CD4-positive, alpha-beta T cell (primary cell): ENCODE measurements at places on chromosomes 3 and 15.

DNA sequence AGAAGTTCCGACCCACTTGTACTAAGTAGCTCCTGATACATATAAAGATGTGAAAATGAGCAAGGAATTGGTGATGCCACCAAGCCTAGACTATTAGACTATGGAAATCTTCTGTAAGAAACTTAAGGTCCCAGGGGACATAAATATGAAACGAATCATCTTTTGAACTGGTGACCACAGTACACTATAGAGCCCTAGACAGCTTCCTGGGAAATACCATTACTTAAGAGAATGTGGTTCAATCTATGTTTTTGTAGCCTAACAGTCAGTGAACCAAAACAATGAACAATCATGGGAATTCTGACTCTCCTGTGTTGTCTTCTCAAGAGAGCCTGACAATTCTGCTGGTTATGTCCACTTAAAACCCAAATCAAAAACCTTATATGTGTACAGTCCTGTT, 191.6 kb downstream of the GREM1 start:
- DNase-seq = no peak

DNA sequence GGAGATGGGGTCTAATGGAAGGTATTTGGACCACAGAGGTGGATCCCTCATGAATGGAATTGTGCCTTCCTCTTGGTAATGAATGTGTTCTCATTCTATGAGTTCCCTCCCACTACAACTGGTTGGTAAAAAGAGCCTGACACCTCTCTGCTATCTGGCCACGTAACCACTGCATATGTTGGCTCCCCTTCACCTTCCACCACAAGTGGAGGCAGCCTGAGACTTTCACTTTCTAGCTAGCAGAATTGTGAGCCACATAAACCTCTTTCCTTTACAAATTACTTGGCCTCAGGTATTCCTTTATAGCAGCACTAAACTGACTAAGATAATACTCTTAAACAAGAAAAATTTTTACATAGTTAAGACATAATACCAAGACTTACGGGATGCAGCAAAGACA, 155.3 kb downstream of the NR1I2 start:
- no peak for DNase-seq

DNA sequence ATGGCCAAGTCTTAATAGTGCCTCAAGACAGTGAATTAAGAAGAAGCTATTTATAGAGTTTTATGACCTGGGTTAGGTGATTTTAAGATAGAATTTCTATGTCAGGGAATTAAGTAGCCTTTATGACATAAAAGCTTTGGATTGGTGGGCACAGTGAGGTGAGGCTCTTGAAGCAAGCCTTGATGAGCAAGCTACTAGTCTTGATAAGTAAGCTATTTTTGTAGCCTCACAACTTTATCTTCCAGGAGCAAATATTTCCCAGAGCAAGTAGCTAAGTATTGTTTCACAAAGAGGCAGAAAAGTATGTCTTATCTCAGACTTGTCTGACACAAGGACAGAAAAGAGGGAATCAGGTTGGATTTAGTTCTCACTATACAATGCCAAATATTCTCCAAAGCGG, 491.7 kb upstream of the RASGRP1 start:
- DNase-seq = no peak

DNA sequence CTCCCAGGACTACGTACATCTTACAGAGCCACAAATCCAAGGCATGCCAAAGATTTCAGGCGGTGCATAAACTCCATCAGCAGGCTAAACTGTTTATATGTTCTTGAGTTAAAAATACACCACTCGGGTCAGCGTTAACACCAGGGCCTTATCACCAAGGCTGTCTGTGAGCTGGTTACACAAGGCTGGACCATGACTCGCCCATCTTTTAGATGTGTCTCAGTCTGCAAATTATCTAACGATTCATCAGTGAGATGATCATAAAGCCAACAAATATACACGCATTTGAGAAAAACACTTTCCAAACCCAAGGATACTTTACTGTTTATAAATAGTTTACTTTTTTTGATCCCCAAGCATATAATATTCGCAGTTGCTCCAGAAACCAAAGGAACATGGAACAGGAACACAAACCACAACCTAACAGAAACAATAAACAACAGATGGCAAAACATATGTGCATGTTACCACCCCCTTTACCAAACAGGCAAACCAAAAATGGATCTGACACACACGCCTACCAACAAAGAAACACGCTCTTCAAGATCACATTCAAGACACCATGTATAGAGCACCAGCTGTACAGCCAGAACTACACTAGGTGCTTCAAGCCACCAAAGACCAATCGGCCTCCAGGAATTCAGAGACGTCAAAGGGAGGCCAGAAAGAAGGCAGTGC, 15.4 kb downstream of the LRIG1 start:
- no peak for DNase-seq

GRCh38 chr3:138941259-138941885, 5.6 kb downstream of the FOXL2 start:
- peak; percentile 49 for DNase-seq

GRCh38 chr3:159629329-159630084, 359.1 kb upstream of the IL12A start:
- DNase-seq = no peak
